Fibroblast of skin of right quadriceps (primary cell): ENCODE measurements at places on chromosomes 4 and X.

- DNase-seq, result no peak
Measured at GRCh38 chrX:37781814-37782213, 2.0 kb downstream of the CYBB start.

GRCh38 chr4:145830699-145831098 is 107.9 kb downstream of the ZNF827 start:
- no peak for DNase-seq

- DNase-seq, result peak; percentile 46
Measured at GRCh38 chr4:56434599-56435139, 746 bp downstream of the PPAT start.

DNA sequence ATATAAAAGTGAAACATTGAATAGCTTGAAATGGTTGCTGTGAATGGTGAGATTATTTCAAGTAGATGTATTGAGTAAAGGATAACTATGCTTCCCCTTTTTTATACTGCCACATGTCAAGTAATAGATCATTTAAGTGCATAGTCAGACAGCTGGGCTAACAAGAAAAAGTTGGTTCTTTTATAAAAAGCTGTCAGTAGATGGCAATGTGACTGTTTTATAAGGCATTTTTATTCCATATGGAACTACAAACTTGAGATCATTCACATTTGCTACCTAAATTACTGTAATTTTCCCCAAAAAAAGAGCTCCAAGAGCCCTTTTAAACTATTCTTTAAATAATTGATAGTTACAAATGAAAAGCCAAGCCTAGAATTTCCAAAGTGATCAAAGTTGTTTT is 831.0 kb downstream of the C4orf33 start:
- peak; percentile 5 for DNase-seq

- no peak for DNase-seq
Measured at GRCh38 chrX:134167591-134168203, 69.3 kb upstream of the CCDC160 start.
